ENCODE measurements at places on chromosomes 5 and 9.

GRCh38 chr5:76690037-76690679 is 25.8 kb upstream of the F2R start:
- DNase-seq: no peak

DNA sequence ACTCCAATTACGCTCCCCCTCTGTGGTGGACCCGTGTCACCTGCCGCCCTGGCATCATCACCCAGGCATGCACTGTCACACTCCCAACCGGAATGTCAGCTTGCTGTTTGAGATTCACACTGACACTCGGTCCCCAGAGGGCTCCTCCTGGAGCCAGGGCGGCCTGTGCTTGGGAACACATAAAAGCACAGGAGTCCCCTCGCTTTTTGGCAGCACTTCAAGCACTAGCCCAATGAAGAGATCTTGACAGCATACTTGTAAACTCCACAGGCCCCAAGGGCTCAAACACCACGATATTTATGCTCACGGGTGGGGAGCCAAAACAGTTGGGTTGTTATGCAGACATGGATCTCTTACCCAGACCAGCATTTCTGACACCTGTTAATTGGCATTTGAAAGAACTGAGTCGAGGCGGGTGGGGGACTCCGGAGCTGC is 90.8 kb upstream of the EGFLAM start:
- no peak for DNase-seq

GRCh38 chr9:138116521-138116920 is 238.9 kb downstream of the CACNA1B start:
- DNase-seq: no peak

DNA sequence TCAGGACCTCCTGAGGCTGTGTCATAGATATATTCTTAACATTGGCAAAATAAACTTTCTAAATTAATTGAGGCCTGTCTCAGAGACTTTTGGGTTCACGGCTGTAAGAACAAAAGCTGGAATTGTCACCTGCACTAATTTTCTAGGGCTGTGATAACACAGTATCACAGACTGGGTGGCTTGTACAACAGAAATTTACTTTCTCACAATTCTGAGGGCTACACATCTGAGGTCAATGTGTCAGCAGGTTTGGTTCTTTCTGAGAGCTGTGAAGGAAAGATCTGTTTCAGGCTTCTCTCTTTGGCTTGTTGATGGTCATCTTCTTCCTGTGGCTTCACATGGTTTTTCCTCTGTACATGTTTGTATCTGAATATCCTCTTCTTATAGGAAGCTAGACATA is 29.2 kb upstream of the NFIL3 start:
- no peak for DNase-seq

GRCh38 chr5:84113246-84114105 is 271.2 kb downstream of the EDIL3 start:
- DNase-seq: peak; percentile 11

DNA sequence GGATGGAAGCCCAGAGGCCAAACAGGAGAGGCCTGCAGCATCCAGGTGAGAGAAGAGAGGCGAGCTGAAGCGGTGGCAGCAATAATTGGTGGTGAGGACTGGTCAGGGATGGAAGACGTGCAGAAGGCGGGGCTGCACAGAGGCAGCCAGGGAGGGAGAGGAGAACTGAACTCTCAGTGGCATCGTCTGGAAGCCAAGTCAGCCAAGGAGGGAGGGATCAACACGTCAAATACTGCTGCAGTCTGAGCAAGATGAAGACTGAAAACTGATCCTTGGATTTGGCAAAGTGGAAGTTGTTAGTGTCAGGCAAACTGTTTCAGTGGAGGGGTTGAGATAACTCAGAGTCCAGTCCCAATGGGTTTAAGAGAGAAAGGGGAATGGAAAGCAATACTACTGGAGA is 145.4 kb downstream of the CDK5RAP2 start:
- DNase-seq: no peak

DNA sequence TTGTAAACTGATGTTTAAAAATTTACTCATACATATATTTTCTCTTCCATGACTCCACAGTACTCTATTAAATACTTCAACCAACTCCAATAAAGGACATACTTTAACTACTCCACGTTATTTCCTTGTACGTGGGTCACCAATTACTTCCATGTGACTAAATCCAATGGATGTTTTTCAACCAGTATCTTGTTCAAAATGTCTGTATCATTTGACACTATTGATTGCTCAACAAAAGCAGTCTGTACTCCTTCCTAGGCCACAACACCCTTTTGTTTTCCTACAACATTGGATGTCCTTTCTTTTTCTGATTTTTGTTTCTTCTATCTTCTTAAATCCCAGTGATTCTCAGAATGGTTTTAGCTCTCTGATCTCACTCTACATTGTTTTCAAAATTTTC is 943.7 kb downstream of the EFNA5 start:
- DNase-seq: no peak

DNA sequence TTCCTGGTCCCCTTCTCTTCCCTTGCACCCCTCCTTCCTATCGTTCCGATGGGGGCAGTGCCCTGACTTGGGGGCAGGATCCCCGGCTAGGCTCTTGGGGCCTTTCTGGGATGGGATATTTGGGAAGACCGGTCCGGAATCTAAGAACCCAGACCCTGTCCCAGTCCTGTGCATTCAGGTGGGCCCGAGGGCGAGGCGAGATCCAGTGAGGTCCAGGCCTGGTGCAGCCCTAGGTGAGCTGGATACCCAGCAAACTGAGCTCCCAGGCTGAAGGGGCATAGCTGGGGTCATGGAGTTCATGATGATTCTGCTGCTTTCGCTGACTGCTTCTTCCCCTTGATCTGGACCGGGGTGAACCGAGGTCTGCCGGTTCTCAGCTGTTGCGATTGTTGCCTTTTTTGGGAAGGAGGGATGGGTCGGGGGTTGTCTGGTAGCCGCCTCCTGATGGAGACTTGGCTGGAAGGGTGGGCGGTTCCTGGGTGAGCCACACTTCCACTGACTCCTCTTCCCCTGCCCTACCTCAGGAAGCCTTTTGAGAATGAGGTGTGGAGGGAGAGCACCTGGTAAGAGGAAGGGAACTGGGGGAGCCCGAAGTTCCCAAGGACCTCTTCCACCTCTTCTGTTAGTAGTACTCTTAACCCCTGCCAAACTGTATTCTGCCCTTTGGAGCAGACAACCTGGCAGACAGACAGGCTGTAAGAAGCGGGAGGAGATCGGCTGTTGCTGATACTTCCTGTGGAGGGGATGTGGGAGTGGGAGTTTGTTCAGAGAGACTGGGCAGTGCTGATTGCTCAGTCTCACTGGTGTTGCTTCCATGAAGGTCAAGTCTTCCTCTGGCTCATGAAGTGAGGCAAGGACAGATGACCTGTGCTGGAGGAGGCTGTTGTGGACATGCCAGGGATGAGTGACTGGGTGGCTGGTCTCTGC is 1.0 kb downstream of the LRRC8A start:
- DNase-seq: peak; percentile 41

DNA sequence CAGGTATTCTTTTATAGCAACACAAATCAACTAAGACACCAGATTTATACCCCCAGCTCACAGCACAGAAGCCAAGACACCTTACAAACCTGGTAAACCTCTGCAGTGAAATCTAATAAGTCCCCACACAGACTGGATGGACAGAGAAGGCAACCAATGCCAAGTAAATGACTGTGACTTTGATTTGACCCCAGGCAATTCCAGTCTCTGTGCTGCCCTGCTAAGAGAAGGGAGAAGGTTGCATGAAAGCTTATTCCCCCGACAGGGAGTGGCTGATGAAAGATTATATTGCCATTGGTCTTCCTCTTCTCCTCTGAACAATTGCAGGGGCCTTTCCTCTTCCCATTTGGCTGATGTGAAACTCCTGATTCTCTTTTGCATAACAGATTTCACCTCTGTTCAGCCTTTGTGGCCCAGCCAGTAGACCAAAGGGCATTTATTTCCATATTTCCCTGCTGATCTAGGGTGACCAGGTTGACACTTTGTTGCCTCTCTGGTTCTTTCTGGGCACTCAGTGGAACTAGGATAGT is 107.6 kb downstream of the ADRB2 start:
- DNase-seq: no peak

- DNase-seq: no peak
Observed at GRCh38 chr9:132877824-132878694, at the start of gene AK8. AK8 (minus strand) TSS chr9:132878284; CDS start chr9:132878255, 29 bp downstream.

DNA sequence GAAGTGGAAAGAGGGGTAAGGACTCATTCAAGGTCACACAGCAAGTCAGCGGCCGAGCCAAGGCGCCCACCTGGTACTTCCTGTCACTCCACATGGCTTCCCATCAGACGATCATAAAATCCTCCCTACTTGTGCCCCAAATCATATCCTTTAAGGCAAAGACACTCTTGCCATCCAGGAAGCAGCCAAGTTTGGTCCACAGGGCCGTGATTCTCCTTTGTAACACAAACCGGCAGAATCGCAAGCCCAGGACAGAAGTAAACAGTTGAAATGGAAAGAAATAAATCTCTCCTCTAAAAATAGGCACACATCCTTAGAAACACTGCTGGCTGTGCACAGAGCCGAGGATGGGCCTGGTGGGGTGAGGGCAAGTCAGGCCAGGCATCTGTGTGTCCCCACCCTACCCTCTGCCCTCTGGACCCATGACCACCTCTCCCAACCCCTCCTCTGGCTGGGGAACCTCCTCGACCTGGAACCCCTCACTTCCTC is 30.5 kb downstream of the TMOD1 start:
- no peak for DNase-seq

DNA sequence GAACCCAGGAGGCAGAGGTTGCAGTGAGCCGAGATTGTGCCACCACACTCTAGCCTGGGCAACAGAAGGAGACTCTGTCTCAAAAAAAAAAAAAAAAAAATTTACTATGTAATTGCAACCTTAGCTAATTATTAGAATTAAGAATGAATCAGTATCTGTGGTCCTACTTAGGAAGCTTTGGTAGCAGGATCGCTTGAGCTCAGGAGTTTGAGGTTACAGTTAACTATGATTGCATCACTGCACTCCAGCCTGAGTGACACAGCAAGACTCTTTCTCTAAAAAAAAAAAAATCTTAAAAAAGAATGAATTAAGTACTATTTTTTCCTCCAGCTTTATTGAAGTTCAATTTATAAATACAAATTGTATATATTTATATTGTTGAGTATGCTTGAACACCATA is 16.7 kb downstream of the NDUFAF2 start:
- no peak for DNase-seq

DNA sequence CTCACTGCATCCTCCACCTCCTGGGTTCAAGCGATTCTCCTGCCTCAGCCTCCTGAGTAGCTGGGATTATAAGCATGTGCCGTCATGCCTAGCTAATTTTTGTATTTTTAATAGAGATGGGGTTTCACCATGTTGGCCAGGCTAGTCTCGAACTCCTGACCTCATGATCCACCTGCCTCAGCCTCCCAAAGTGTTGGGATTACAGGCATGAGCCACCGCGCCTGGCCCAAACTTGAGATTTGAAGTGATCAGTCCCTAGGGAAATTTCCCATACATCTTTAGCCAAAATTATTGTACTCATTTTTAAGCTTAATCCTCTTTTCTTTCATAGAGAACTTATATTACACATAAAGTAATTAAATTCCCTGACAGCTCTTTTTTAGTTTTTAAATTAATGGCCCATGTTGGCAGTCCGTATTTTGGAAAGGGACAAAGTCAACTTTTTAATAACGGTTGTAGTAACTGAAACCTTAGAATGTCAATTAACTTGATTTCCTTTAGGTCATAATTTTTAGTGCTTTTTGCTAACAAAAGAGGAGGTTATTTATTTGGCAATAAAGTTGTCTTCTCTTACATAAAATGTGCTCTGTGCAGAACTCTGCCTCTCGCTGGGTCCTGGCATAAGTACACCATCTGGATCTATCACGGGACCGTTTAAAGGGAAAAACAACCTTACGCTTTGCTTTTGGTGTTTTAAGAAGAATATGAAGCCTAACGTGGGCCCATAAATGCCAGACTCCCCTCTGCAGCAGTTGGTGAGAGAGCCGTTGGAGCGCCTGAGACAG is 142.3 kb upstream of the OTULINL start:
- DNase-seq: no peak

DNA sequence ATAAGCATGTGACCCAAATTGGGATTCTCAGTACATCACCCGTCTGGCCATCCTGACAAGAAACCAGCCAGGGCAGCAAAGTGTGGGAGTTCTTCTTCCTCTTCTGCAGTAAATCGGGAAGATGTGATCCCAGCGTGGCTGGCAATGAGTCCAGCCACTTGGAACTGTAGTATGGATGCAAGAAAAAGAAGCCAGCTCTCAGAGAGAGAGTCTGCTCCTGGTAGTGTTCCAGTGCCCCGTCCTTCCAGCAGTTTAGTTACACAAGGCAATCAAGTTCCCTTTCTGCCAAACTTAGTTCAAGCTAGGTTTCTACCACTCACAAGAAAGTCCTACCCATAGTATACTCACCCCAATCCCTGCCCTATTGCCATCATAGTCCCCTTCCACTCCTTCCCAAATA is 65.6 kb downstream of the CDK5RAP2 start:
- no peak for DNase-seq

- DNase-seq: no peak
Observed at GRCh38 chr5:64161420-64161819, 4.2 kb upstream of the RNF180 start.

DNA sequence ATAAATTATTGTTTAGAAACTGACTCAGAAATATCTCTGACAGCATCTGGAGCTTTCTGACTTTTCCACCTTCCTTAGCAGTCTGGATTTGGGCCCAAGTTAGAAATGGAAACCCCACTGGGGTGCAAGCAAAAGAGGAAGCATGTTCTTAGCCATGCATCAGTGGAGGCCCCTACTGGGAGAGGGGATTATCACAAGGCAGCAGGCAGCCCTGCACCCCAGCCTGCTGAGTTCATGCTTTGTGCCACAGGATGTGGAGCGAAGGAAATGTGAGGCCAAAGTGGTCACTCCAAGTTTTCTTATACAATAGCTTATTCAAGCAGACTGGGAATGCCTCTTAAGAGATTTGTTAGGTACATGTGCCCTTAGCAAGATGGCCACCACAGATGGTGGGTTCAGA is 146.5 kb upstream of the TLX3 start:
- DNase-seq: peak; percentile 20

DNA sequence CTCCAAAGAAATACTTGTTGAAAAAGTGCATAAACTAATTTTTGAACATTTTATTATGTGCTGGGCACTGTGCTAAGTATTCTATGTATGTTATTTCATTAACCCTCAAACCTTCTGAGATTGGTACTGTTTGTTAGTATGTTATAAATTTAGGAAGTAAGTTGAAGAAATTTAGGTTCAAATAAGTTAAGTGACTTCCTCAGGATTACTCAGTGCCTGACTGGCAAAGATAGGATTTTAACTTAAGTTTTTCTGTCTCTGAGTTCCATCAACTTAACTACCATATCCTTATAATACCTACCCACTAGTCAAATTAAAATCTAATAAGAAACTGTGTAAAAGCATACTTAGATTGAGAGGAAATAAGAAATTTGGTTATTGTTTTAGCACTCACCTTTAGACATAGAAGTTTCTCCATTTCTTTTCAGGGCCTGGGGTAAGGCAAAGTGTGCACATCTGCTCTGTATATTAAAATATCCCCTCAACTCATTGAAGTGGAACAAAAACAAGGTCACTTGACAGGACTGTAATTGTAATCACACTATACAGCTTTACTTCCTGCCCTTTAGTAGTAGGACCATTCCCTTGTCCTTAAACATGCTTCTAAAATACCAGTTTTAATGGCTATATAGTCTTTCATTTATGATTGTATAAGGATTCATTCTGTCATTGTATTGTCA is 15.2 kb downstream of the TGFBR1 start:
- DNase-seq: no peak

GRCh38 chr5:67511911-67512310 is 315.3 kb upstream of the CD180 start:
- DNase-seq: no peak

Data from bronchial epithelial cell (primary cell).